GM19239 (cell line): ENCODE measurements at places on chromosomes 4 and X.

- no peak for DNase-seq
Observed at GRCh38 chrX:103197721-103198306, 17.1 kb upstream of the BEX4 start.

GRCh38 chrX:38574858-38575257 lies 13.5 kb downstream of the TSPAN7 start:
- DNase-seq: no peak

- DNase-seq: no peak
Observed at GRCh38 chr4:114286262-114286810, 306.9 kb upstream of the ARSJ start.

DNA sequence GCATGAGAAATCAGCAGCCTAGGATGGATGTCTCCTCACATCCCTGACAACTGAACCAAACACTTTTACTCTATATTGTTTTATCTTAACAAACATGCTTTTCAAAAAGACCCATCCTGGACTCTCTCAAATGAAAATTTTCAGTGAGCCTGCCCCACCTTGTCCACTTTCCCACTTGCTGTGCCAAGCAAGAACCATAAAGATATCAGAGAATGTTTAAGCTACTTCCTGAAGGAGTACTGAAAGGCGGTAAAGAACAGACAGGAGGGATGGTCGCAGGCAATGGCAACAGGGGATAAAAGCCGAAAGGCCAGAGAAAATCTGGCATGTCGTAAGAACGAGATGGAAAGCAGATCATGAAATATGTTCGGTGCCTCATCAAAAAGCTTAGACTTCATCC lies 10.5 kb downstream of the APBB2 start:
- DNase-seq: no peak

DNA sequence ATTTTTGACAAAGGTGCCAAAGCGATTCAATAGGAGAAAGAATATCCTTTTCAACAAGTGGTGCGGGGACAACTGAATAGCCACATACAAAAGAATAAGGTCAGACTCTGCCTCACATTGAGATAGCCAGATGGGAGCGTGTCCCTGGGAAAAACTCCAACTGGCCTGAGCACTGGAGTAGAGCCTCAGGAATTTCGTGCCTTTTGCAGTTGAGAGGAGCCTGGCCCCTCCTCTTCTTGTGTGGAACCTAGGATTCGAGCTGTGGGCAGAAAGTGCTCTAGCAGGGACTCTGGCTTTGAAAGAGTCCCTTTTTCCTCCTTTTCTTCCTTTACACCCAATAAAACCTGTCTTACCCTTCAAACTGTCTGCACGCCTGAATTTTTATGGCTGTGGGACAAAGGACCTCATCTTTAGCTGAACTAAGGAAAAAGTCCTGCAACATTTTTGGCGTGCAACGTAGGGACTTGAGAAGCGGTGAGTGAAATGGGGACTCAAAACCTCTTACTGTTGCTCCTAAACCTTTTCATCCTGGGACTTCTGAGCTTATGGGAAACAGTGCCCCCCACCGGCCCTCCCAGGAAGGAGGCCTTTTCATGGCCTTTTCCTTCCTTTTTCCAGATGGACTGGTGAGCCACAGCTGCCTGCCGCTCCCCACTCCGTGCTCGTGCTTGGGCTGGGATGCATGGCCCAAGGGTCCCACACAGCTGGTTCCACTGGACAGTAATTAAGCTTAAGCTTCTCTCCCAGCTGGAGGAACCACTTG lies 68.6 kb downstream of the BMP15 start:
- DNase-seq: no peak

- no peak for DNase-seq
Observed at GRCh38 chr4:104302731-104303130, 192.0 kb downstream of the CXXC4 start.

GRCh38 chrX:34288782-34289181 lies 156.7 kb upstream of the FAM47A start:
- DNase-seq: no peak
